Pons (tissue), 1 donor: ENCODE measurements at places on chromosomes 7 and 10.

- no peak for DNase-seq
Observed at GRCh38 chr10:127905001-127905847, 1.7 kb upstream of the PTPRE start.

DNA sequence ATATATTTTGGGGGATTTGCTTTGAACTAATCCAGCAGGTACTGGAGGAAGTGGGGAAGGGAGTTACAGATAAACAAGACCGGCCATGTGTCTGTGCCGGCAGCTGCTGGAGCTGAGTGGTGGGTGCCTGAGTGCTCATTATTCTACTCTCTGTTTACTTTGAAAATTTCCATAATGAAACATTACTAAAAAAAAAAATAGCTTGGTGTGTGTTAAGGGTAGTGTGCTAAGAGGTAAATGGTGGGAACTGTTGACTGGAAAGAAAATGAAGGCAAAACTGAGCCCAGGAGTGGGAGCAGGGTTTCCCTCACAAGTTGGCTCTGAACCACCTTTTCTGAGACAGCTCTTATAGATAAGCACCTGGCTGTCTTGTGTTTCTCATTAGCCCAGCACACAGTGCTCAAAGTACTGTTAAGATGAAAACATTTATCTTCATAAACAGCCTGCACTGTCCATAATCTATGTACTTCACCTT, 50.6 kb downstream of the PARD3 start:
- DNase-seq = no peak

GRCh38 chr7:77461246-77461645, 45.1 kb upstream of the GSAP start:
- no peak for DNase-seq

- no peak for DNase-seq
Observed at GRCh38 chr10:75048669-75049098, 62.8 kb upstream of the SAMD8 start.

DNA sequence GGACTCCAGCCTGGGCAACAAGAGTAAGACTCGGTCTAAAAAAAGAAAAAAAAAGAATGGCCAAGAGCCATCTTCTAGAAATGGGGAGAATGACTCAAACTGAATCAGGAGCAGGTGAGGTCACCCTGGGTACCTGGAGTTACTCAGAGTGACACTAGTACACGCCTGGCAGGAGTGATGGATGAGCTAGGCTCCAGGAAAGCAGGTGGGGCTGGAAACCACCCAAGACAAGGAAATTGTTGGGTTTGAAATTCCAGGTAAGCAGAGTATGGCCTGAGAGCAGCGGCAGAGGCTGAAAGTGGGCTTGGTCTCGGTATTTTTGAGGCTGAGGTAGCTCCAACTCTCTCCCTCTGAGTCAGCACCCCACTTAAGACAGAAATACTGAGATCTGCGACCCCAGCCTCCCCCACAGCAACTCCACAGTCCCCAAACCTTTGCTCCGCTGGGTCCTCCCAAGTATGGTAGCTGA, 18.5 kb downstream of the DDIT4 start:
- no peak for DNase-seq

DNA sequence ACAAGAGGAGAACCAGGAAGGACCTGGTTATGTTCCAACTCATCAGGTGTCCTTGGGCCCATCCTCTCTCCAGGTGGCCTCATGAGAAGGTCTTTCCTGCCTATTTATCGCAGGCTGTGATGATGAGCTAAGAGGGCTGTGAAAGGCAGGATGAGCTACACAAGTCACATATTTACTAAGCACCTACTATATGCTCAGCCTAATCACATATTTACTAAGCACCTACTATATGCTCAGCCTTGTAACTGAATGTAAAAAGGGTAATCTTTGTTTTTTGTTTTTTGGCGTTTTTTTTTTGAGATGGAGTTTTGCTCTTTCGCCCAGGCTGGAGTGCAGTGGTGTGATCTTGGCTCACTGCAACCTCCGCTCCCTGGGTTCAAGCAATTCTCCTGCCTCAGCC, 44.2 kb upstream of the NPFFR1 start:
- no peak for DNase-seq

DNA sequence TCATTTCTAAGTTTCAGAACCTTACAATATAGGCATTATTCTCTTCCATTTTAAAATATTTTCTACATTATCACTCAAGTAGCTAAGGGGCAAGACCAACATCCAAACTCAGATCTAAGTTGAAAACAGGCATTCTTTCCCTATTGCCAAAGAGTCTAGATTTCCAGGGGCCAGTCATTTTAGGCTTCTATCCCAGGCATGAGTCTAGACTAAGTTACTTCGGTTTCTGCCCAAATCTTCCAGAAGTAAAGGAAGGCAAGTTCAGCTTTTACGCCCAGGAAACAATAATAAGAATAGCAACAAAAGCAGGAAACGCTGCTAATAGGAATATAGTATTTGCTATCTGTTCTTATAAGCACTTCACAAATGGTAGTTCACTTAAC, 189.9 kb downstream of the DGKI start:
- no peak for DNase-seq

DNA sequence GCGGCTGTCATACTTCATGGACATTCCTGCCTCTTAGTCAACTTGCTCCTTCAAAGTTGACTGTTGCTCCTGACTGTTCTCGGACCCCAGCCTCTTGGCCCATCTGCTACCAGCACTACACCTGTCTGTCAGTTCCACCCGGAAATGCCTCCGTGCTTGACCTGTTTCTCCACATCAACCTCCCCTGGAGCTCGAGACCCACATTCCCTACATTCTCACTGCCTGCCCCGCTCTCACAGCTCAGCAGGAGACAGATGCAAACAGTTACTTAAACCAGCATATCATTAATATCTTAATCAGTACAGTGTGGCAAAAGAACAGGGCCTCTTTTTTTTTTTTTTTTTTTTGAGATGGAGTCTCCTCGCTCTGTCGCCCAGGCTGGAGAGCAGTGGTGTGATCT, 174.3 kb downstream of the NRP1 start:
- DNase-seq = no peak

GRCh38 chr10:10545771-10546170, 471.9 kb upstream of the CELF2 start:
- no peak for DNase-seq

DNA sequence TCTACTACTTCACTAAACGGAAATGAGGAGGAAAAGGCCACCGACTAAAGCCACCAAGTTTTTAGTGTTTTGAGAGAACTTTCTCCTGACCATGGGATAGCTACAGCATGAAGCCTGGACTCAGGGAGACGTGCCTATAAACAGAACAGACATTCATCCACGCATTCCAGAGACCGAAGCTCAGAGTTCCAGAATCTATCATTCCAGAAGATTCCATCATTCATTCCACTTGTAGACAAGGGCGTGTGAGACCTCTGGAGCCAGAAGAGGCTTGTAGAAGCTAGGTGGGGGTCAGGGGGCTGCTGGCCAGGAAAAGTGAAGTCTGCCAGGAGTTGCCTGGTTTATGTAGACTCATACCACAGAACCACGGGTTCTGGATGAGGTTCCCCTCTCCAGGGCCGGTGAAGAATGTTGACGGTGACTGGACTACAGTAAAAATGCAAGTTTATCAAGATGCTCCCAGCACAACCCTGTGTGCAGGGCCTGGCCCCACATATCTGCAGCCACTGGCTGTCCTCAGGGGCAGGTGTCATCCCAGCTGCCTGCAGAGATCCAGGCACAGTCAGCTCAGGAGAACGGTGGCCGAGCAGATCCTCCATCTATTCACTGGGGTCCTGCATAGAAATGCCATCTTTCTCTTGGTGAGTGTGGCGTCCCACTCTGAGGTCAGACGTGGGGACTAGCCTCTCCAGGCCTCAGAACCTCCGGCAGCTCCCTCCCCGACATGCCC, 215.7 kb downstream of the USP6NL start:
- DNase-seq = no peak

GRCh38 chr10:124717911-124718741, 26.1 kb downstream of the FAM53B start:
- DNase-seq = peak; percentile 71

DNA sequence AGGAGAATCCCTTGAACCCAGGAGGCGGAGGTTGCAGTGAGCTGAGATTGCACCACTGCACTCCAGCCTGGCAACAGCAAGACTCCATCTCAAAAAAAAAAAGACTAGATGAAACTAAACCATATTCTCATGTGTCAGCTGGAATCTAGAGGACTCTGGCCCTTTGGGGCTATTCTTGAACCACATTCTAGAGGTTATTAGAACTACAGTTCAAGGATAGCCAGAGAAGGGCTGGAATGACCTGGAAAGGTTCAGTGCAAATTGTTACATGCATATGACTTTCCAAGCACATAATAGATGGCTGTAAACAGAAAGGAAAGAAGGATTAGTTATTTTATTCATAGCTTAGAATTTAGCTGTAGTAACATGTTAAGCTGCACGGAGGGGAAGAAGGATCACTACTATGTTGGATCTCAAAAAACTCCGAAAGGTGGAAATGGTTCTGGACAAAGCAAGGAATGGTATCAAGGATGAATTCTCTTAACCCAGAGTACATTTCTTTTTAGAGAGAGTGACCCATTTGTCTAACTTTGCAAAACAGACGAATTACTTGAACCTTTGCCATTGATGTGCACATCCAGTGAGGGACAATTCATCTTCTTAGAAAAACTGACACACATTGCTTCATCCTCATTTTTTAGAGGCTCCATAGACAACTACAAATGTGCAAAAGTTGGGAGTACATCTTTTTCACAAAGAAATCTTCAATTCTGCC, 124.0 kb upstream of the SAMD8 start:
- DNase-seq = peak; percentile 24

DNA sequence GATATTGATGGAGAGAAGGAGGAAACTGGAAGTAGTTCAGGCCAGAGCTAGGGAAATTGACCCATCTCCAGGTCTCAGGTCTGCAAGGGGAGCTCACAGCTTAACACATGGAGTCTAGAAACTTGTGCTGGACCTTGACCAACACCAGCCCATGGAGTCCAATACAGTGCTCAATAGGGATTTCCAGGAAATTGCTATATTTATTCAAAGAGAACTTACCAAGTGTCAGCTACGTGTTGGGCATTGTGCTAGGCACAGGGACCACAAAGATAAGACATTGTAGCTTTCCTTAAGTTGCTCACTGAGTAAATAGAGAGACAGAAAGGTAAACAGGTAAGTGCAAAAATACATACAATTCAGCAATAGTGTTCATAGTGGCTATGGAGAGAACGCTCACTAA, 72.7 kb upstream of the ATRNL1 start:
- DNase-seq = no peak

DNA sequence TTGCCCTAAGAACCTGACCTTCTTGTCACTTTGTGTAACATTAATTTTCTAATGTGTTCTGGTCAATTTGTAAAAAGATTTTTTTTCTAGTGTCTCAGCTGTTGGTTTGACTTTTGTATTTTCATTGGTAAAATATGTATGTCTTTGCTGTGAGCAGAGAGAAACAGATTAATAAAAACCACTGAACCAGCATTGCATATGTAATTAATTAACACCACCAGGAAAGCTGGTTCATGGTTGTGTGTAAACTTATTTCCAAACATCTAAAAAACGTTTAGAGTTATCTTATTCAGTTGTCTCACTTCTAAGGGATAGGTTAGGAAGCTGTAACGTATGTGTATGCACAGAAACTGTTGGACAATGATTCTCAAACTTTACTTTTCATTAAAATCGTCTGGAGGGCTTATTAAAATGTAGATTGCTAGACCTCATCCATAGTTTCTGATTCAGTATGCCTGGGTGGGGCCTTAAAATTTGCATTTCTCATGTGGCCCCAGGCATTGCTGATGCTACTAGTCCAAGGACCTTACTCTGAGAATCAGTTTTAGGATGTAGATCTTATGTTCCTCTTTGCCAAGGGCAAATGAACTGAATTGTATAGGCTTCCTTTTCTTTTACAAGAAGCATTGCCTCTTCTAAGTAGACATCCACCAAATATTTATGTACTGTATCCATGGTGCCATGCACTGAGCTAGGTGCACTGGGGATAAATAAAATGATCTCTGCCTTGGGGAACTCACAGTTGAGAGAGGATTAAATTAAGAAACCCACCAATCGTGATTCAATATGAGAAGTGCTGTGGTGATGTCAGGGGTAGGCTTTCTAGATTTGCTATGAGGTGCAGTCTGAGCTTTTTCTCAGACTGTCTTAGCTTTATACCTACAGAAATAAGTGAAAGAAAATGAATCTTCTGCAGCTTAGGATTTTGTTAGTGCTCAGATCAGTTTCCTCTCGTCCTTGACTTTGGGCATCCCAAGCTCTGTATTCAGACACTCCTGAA, 98.7 kb downstream of the AUTS2 start:
- no peak for DNase-seq

- DNase-seq = no peak
Observed at GRCh38 chr10:30063099-30063498, 3.7 kb upstream of the JCAD start.

DNA sequence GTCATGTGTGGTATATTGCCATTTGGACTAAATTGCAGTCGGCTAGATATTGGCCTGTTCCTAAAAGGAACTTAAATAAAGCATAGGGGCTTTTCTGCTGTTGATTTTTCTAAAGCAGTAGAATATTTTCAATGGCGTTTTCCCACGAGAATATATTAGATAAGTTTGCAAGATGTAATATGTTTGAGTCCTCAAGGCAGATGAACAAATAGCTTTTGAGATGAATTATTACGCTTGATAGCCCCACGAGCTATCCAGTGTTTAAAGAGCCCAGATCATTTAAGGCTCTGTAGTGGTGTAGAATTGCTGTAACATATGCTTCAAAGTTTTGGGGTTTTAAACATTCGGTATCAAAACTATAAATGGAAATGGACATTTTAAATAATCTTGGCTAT, 2.9 kb downstream of the CELF2 start:
- no peak for DNase-seq

DNA sequence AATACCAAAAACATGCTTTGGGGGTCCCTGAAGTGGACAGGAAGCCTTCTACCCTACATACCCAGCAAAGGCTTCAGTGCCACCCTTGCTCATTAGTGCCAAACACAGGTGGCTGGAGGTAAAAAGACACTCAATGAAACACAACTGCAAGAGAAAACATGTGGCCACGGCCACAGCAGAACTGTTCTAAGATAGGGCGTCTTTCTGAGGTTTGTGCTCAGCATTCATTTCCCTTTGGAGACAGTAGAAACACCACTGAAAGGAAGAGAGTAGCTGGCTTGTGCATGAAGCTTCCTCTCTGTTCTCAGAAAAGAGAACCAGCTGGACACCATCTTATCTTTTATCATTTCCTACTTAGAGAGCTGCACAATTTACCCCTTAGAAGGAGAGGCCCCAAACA, 143.0 kb downstream of the PLXNA4 start:
- peak; percentile 12 for DNase-seq

GRCh38 chr7:151205730-151206129, 4.6 kb downstream of the H2BK1 start:
- no peak for DNase-seq

DNA sequence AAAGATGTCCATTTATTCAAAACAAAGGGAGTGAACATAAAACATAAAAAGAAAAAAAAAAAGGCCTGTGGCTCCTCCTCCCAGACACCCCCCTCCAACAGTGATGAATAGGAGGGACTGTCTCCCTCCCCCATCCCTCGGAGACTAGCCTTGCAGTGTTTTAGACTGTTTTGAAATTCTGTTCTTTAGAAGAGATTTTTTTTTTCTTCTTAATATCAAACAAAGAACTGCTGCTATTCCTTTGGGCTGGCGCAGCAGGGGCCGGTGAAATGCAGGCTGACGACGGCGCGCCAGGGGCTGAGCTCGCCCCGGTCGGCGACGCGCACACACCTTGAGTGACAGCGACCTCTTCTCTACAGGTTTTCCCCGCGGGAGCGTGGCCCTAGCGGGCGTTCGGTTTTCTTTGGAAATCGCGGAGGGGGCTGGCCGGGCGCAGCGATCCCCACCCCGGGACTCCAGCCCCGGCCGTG, at the start of gene LANCL2:
TSS of gene LANCL2 (plus strand) at position 133 of the 470 bp plus-strand sequence. CDS start 689 bp downstream, outside the sequence.
- DNase-seq = peak; percentile 77
